ENCODE measurements at places on chromosomes 13 and 19. TPM values are rescaled to one million over a fixed set of nuclear protein-coding genes. Genes with fewer than 3 reads are reported as not detected.

GRCh38 chr13:28434926-28435325 lies 60.0 kb downstream of the FLT1 start:
- H3K36me3 ChIP-seq: peaks cover 3% of the 10 kb centered on the region
- no peak for DNase-seq
- H3K27me3 ChIP-seq: no peaks in the 10 kb centered on the region
- H3K4me1 ChIP-seq: no peaks in the 10 kb centered on the region

- no peak for DNase-seq
- no peaks in the 10 kb centered on the region for H3K36me3 ChIP-seq
- H3K4me3 ChIP-seq: no peak overlapping the region
- no peaks in the 10 kb centered on the region for H3K27me3 ChIP-seq
Observed at GRCh38 chr13:26379831-26380230, 125.9 kb downstream of the CDK8 start.

DNA sequence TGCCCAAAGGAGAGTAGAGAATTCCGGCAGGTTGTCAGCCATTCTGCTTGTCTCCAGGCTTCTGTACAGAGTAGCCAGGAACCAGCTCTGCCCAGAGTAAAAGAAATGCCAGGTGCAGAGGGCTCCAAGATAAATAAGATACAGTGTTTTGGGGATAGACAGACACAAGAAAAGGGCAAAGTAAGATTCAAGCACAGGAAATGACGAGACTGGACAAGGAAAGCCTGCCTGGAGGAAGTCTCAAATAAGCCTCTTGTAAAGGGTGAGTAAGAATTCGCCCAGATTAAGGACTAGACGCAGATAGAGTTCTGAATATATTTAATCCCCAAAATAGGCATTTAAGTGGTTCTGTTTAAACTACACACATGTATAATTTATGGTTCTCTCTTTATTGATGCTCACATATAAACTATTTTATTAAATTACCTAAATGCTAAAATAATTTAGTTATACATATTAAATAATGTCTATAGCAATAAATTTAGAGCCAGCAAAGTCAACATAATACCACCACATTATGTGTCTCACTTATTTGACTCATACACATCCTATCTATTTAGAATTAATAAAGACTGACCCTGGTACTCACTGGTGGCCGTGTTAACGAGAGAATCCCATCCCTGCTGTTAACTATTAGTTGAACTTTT lies 98.4 kb upstream of the RAP2A start:
- no peak for DNase-seq
- peaks cover 1% of the 10 kb centered on the region for H3K36me3 ChIP-seq
- H3K27ac ChIP-seq: no peak overlapping the region
- H3K4me3 ChIP-seq: no peak overlapping the region
- no peaks in the 10 kb centered on the region for H3K27me3 ChIP-seq
- no peaks in the 10 kb centered on the region for H3K4me1 ChIP-seq

Gene MBD3L3
- not detected for total RNA-seq

- H3K36me3 ChIP-seq: no peaks in the 10 kb centered on the region
- no peaks in the 10 kb centered on the region for H3K27me3 ChIP-seq
Observed at GRCh38 chr13:51697855-51698254, 106.1 kb downstream of the DHRS12 start.

Gene C19orf81
- 5.7 TPM for total RNA-seq

DNA sequence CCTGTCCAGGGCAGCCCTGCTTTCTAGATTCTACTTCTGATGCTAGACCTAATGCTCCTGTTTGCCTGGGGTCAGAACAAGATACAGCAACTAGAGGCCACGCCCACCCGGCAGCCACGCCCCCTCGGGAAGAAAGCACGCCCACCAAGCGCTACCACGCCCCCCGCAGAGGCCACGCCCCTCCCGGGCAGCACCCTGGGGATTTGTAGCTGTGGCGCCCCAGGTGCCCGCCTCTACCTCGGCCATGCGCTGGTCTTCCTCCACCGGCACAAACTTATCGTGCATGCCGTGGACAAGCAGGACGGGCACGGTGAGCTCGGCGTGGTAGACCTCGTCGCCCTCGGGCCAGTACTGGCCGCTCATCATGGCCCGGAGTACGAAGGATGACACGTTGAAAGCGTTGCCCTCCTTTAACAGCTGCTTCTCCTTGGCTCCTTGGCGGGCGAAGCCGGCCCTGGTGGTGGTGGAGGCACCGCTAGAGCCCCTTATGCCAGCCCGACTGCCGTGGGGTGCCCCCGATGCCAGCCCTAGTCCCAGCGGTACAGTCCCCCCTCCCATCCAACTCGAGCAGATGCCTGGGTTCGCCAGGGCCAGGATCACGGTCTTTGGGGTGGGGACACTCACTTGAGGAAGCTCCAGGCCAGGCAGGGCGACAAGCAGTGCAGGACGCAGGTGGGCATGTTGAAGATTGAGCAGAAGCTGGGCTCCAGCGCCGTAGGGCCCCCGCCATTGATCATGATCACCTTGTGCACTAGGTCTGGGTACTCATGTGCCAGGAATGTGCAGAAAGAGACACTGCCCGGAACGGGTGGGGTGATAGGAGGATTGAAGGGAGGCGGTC lies 9.0 kb downstream of the ABHD8 start:
- no peak overlapping the region for H3K27ac ChIP-seq
- no peak overlapping the region for H3K4me3 ChIP-seq
- DNase-seq: peak; percentile 69
- peaks cover 23% of the 10 kb centered on the region for H3K4me1 ChIP-seq

GRCh38 chr13:99406799-99407201 lies 94.5 kb upstream of the TM9SF2 start:
- peaks cover 41% of the 10 kb centered on the region for H3K4me1 ChIP-seq
- H3K27me3 ChIP-seq: no peaks in the 10 kb centered on the region
- no peak for DNase-seq
